Muscle of back (tissue), 13 donors: ENCODE measurements at places on chromosomes 16 and 17. TPM values are rescaled to one million over a fixed set of nuclear protein-coding genes. Genes with fewer than 3 reads are reported as not detected.
A peak's percentile ranks its signal among the peaks of the same experiment; 100 is the strongest.

Gene HOXB1
- polyA plus RNA-seq: not detected

Gene CARD14
- 0.72 TPM for polyA plus RNA-seq

Gene PRDM7
- 0.14 TPM for polyA plus RNA-seq

Gene OR1G1
- not detected for polyA plus RNA-seq

Gene LGALS9B
- polyA plus RNA-seq: not detected

DNA sequence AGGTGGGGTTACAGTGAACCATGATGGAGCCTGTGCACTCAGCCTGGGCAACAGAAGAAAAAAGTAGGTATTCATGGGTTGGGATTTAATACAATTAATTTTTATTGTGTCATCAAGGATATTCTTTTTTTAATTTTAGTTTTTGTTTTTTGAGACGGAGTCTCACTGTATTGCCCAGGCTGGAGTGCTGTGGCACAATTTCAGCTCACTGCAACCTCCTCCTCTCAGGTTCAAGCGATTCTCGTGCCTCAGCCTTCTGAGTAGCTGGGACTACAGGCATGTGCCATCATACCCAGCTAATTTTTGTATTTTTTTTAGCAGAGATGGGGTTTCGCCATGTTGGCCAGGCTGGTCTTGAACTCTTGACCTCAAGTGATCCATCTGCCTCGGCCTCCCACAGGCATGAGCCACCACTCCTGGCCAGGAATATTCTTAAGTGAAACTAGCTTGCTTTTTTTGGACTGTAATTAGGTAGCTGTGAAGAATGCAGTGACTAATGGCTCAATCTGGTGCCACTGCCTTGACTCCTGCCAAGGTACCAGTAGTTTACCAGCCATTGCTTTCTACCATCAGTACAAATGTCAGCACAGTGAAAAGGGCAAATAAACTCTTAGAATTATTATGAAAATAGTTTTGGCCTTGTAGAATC is 4.8 kb downstream of the PPM1D start:
- DNase-seq: no peak

- DNase-seq: no peak
Measured at GRCh38 chr17:77216486-77216885, 75.7 kb downstream of the SEC14L1 start.

DNA sequence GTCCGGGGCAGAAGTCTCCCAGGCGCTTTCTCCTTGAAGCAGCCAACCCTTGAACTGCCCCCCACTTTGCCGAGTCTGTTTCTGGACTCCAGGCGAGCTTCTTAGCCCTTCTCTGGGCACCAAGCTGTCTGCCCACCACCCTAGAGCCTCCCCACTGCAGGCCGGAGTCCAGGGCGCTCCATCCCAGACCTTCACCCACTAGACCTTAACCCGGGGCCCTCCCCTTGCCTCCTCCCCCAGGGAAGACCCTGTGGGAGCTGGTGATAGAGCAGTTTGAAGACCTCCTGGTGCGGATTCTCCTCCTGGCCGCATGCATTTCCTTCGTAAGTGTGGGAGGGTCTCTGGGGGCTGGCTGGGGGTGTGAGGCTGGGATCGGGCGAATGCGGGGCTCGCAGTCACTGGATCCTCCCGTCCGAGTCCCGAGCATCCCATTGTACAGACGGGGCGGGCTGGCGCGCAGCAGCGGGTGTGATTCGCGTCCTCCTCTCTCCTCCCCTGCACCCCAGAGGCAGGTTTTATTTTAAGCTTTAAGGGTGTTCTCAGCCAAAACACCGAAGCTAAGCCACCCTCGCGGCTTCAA is 1.1 kb downstream of the ATP2A1 start:
- peak; percentile 27 for DNase-seq

DNA sequence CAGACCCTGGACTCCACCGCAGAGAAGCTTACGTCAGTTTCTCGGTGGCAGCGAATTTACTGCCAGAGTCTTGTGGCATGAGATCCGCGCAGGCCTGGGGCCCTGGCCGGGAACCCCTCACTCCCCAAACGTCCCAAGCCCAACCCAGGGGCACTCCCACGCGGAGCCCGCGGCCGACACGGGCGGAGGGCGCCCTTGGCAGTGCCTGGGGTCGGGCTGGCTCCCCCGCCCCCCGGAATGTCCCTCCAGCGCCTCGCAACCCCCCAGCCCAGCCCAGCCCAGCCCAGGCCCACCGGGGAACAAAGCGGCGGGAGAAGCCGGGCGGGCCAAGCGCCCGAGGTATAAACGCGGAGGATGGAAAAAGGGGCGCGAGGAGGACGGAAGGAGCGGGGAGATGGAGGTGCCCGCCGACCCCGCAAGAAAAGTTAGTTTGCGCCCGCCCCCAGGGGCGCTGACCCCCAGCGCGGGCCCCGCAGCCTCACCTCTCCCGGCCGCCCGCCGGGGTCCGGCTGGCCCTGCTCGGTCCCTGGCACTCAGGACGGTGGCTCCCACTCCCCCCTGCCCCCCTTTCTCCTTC is 330 bp downstream of the CASKIN2 start:
- peak; percentile 63 for DNase-seq

- no peak for DNase-seq
Measured at GRCh38 chr16:50152351-50152806, 727 bp upstream of the TENT4B start.

DNA sequence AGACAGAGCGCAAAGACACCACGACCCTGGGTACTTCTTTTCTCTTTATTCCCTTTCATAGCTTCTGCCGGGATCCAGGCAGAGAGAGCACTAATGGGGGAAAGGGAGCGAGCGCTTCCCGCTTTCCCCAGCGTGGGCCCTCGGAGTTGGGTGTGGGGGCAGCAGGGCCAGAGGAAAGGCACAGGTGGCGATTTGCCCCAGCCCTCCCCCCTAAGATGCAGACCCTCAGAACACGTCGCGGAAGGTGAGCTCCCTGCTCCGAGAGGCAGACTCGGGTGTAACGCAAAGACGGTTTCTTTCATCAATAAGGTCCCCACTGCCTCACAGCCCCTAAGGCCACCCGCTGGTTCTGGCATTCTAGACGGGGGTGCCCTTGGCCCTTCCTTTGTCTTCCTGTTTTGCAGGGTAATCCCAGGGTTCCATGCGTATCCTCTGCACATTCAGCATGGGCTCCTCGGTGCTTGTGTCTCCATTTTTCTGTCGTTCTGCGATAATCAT is 570 bp upstream of the NME3 start:
- peak; percentile 44 for DNase-seq

DNA sequence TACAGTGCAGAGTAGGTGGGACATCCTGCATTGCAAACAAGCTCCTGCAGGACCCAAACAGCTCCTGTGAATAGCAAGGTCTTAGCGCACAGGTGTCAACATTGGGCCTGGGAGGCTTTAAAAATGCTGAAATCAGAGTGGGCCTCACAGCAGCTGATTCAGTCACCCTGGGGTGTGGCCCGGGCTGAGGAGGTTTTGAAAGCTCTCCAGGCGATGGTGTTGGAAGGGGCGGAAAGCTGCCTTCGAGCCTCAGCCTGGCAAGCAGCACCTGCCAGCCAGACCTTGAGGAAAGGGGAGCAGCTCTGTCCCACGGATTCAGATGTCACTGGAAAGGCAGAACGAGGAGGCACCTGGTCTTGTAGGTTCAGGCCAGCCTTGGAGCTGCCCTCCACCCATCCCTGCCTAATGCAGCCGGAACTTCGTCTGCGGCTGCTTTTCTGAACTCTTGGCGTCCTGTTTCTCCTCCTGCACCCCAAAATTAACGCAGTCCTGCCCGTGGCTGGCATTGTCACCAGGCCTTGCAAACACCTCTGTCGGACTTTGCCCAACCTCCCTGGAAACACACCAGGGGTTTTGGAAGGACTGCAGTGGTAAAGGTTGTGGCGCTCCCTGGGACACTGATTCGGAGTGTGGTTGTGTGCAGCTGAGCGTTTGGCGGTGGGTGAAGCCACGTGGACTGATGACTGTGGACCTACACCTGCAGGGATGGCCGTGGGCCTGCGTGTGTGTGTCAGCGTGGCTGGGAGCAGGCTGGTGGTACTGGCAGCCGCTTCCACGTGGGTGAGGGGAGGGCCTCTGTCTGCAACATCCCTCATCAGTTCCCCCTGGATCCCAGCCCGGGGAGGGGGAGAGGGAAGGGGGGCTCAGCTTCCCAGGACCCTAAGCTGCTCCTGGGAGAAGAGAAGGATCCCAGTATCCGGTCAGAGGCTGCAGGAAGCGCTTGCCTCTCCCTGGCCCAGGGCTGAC is 3.4 kb downstream of the NECAB2 start:
- no peak for DNase-seq

GRCh38 chr17:79943347-79944241 is 92.1 kb downstream of the TBC1D16 start:
- DNase-seq: no peak
